Suppressor macrophage (primary cell): ENCODE measurements at places on chromosomes 3 and 15.

GRCh38 chr3:140128217-140128616 is 193.2 kb downstream of the CLSTN2 start:
- DNase-seq: no peak

GRCh38 chr15:45361878-45362277 is 16.5 kb downstream of the GATM start:
- DNase-seq: no peak

- no peak for DNase-seq
Measured at GRCh38 chr3:165389064-165389463, 192.9 kb upstream of the SLITRK3 start.

DNA sequence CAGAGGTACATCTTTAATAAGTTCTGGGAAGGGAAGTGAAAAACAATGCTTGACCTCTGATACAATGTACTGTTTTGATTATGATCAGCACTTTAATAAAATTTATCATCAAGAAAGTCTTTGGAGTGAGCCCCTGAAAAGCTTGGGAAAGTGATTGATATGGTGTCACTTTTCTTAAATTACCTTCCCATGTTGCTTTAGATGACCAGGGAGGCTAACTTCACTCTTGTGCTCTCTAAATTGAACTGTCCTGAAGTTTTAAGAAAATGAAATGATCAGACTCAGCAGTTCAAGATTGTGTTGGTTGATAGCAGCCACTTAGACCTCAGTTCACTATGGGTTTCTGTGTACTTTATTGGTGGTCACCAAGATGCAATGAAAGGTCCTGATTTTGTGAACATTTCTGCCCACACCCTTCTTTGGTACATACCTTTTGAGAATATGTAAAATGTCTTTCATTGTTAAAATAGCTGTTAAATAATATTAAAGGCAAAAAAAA is 15.7 kb downstream of the TGFBR2 start:
- DNase-seq: no peak
